ENCODE measurements at places on chromosomes 7 and 10.

DNA sequence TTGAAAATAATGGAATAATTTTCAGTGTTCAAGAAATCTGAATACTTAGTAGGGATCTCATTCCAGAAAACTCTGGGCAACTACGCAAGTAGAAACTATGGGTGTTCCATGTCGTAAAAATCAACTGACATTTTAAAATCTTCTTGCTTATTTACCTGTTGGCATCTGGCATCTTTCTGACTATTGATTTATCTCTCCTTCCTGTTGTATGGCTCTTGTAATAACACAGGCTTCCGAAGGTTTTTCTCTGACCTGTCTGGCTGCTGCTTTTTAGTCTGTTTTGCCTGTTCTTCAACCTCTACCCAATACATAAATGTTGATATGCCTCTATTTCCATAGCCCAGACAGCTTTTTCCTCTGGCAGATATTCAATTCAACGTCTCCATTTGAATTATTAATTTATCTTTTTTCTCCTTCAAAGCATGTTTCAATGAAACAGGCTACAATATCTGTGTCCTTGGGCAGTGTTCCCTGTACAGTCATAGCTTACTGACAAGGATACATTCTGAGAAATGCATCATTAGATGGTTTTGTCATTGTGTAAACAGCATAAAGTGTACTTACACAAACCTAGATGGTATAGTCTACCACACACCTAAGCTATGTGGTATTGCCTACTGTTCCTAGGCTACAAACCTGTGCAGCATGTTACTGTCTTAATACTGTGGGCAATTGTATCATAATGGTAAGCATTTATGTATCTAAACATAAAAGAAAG is 105.9 kb upstream of the ETV1 start:
- no peak for DNase-seq

- DNase-seq = no peak
These were observed 22.8 kb downstream of the GRID1 start for GRCh38 chr10:86343761-86344160.

- DNase-seq = no peak
These were observed 20.3 kb downstream of the SMURF1 start for GRCh38 chr7:99123571-99124033.

GRCh38 chr10:18860631-18861240 is 187.9 kb upstream of the MALRD1 start:
- no peak for DNase-seq

DNA sequence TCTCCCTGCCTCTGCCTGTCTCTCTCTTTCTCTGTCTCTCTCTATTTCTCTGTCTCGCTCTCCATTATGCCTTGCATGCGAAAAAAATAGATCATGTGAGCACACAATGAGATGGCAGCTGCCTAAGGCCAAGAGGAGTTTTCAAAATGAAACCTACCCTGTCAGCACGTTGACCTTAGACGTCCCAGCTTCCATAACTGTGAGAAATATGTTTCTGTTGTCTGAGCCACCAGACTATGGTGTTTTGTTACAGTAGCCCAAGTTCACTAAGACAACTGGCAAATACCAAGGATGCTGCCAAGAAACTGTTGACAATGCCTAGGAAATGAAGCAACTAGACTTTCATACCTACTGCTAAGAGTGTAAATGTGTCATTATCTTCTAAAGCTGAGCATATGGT is 70.6 kb upstream of the PLXDC2 start:
- no peak for DNase-seq

GRCh38 chr7:76354981-76355730 is 3.6 kb downstream of the YWHAG start:
- DNase-seq = no peak

GRCh38 chr7:124106575-124106974 is 73.7 kb upstream of the TMEM229A start:
- DNase-seq = no peak

Data from WERI-Rb-1 (cell line).